ENCODE measurements at places on chromosomes 3 and 15. TPM values are rescaled to one million over a fixed set of nuclear protein-coding genes. Genes with fewer than 3 reads are reported as not detected.

GRCh38 chr15:35150361-35150760, 65.3 kb upstream of the NANOGP8 start:
- no peak for DNase-seq

GRCh38 chr3:18917923-18918322, 230.4 kb upstream of the KCNH8 start:
- DNase-seq, result no peak

- DNase-seq, result no peak
Measured at GRCh38 chr3:155886915-155887314, 16.5 kb downstream of the GMPS start.

DNA sequence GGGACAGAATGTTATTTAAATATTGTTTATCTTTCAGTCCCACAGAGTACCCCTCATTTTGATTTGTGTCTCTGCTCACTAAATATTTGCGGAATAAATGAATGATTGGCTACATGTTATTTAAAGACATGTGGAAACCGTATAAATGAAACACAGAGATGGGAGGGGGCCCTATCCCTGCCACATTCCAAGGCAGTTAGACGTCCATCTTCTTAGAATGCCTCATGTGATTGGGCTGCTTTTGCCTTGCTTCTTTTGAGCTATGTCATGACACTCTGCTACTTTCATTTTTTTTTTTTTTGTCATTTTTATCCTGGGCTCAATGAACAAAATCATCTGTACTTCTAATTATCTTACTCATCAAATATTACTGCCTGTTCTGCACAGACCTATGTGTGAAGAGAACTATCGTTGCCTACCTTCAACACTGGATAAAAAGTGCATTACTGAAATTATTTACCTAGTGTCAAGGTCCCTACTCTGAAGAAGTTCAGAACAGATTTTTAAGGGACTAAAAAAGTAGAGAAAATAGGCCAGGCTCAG, 83.9 kb upstream of the FAM98B start:
- DNase-seq, result no peak

DNA sequence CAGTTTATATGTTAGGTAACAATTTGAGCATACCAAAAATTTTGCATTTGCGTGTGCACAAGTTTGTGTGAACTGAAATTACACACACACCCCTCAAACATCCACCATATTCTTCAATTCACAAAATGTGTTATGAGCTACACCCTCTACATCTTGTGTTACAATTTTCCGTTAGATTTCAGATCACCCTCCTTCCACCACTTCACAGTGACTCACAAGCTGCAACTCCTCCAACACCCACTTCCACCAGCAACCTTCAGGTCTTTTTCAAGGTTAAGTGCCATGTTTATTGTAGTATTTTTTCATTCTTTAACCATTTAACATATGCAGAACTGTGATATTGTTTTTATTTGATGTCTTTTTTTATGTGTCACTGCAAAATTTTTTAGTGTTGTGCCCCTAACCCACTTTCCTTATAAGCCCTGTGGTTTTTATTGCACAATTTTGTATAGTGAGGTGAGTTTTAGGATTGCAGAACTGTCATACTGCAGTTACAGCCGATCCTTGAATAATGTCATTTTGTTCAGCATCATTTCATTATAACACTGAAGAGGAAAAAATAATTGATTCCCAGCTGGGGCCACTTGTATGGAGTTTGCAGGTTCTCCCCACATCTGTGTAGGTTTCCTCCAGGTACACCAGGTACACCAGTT, 148.9 kb downstream of the PLCL2 start:
- DNase-seq, result no peak

DNA sequence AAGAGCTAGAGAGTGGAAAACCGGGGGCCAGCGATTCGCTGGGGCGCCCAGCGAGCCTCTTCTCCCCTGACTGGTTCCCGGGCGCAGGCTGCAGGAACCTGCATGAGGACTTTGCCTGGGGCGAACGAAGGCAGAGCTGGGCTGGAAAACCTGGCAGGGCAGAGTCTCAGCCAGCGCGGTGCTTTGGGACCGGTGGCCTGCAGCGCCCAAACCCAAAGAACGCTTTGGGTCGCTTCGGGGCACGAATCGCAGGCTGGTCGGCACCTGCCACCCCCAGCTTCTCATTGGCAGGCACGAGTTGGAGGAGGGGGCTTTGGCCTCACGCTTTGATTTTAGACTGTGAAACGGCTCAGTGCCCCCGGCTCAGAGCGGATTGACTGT, 3.0 kb downstream of the ONECUT1 start:
- DNase-seq, result no peak

GRCh38 chr3:69354948-69355347, 30.9 kb downstream of the FRMD4B start:
- no peak for DNase-seq

GRCh38 chr3:138653567-138653966, 45.0 kb downstream of the FAIM start:
- no peak for DNase-seq

DNA sequence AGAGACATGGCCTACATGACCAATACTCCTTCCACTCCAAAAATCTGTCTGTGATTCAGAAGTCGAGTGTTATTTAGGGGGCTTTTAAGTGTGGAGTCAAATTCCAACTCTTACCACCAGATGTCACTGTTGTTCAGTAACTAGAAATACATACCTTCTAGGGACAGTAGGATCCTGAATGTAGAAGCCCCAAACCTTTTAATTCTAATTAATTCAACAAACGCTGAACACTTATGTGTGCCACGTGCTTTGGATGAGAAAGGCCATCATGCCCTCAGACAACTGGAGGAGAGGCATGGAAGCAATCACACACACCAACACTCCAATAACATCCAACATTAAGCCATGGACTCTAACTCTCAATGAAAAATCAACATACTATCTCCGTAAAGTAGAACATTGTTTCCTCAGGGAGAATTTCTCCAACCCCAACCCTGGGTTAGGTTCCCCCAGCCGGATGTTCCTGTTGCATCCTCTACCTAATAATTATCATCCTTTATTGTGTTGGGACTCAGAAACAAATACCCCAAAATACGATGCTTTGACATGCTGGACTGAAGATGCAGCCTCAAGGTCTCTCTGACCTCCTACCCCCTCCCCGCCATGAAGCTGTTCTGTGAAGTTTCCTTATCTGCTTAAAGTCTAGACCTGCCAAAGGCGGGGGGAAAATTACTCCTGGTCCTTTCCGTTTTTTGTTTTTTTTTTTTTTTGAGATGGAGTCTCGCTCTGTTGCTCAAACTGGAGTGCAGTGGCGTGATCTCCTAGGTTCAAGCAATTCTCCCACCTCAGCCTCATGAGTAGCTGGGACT, 8.0 kb upstream of the CCDC13 start:
- DNase-seq, result peak; percentile 63

- DNase-seq, result no peak
Measured at GRCh38 chr3:18618723-18619122, 193.6 kb upstream of the SATB1 start.

GRCh38 chr15:38367476-38367875, 86.5 kb upstream of the FAM98B start:
- DNase-seq, result no peak

DNA sequence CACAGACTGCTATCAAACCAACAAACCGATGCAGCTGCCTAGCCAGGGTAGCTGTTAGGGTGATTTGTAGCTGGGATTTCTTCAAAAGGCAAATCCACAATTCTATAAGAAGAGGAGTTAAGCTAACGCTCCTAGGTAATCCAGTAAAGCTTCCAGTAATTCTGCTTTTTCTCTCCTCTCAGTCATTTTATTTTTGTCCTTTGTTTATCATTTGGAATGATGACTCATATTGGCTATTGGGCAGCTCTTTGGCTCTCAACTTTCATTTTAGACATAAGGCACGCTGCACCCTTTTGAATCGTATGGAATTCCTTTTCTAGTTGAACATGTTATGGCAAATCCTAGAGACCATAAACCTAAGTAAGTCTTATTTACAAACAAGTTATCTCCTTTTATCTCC, 53.2 kb upstream of the PPARG start:
- DNase-seq, result no peak

- peak; percentile 69 for DNase-seq
Measured at GRCh38 chr15:83380682-83381081, 66.5 kb upstream of the SH3GL3 start.

GRCh38 chr3:102512734-102513504, 78.1 kb downstream of the ZPLD1 start:
- DNase-seq, result no peak

DNA sequence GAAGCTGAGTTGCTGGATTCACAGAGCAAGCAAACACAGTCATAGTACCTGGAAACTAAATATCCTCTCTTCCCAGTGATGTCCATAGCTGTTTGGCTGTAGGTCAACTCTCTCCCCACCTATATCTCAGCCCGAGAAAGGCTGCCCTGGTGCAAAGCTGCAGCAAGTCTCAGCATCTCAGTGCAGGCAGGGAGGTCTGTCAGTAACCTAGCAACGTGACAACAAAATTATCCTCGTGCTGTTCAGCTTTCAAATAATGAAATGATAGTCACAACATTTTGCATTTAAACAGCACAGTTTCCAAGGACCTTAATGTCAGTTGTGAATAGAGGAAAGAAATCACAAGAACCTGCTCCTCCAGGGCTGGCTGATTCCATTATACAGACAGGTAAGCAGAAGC, 83.6 kb downstream of the CHST2 start:
- DNase-seq, result no peak

DNA sequence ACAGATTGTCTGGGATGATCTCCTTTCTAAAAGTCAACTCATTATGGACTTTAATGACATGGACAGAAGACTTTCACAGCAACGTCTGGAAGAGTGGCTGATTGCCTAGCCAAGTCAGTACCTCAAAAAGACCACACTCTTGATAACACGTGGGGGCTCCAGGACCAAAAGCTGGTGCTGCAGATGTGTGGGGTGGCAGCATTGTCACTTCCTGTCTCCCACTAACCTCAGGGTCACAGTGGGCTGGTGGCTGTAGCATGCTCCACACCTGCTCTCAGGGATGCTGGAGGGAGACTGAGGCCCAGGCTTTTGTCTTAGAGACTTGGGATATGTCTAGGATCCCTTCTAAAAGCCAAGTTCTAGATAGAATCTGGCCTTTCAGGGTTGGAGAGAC, 118.1 kb downstream of the APBA2 start:
- peak; percentile 42 for DNase-seq

- no peak for DNase-seq
Measured at GRCh38 chr3:192935441-192935840, 17.8 kb upstream of the MB21D2 start.

GRCh38 chr15:58331913-58332675, 99.7 kb upstream of the LIPC start:
- DNase-seq, result peak; percentile 85

DNA sequence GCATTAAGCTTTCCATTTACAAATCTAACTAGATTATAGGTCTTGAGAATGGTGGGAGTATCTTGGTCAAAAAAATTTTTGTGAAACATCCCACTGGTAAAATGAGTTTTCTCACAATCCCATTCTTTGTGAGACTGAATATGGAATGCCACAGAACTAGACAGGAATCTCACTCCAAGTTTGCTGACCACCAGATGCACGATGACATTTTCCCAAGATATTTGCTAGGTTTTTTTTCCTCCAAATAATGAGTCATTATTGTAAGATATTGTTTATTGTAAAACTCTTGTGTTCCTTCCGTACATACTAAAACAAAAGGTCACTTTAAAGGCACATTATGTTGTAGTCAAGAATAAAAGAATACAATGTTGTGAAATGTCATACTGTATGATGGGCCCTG, 53.9 kb downstream of the COPS2 start:
- DNase-seq, result no peak

- DNase-seq, result no peak
Measured at GRCh38 chr3:50599115-50599715, 12.4 kb downstream of the CISH start.

DNA sequence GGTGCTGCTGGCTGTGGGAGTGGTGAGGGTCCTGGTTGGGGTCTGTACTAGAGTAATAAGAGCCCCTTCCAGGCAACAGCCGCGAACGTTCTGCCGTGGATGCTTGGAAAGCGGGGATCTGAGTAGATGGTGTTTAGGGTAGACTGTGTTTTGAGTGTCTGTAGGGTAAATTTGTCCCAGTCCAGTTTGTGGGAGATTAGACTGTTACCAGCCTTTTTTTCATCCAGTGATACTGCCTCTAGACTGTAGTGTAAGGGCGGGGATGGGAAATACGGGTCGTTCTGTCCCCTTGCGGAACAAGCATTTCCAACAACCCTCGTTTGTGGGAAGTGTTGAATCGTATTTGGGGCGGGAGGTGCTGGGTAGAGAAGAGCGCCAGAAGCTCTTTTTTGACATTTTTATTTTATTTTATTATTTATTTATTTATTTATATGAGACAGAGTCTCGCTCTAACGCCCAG, 424 bp downstream of the HAUS2 start:
- DNase-seq, result no peak

DNA sequence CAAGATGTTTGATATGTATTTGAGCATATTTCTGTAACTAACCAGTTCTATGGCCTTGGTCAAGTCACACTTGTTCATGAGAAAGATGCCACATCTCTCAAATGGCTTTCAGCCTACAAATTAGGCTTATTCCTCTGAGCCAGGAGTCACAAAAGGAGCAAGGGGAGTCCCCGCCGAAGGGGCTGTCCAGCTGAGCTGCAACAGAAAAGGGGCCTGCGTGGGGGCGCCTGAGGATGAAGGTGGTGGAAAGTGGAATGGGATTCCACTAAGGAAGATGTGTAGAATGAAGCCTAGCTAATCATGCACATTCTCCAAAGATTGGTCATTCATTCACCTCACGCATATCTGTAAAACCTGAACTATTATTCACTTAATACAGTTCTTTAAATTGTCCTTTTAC, 19.1 kb downstream of the ALDH1L1 start:
- DNase-seq, result no peak

DNA sequence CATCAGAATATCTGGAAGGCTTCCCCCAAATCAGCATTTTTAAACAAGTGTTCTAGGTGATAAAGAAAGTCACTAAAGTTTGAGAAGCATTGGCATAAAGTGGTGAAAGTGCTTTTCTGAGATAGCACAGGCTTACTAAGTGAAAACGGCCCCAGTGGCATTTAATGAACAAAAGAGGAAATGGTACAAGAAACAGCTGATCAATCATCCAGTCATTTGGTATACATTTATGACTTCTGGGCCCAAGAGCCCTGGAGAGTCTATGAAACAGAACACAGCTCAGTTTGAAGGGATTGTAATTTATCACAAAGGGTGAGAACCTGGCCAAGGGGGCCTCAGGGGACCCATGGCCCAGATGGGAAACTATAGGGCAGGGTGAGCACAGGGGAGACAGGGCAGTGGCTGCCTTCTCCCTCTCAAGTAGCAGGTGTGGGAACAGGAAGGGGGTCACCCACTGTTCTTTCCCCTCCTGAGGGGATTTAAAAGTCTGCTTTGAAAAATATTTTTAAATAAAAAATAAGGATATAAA, 265.5 kb upstream of the ROPN1 start:
- no peak for DNase-seq

GRCh38 chr3:105860641-105861040, 8.2 kb downstream of the CBLB start:
- DNase-seq, result no peak

Gene GOLGA6L4
- total RNA-seq, result 0.99 TPM

Gene IREB2
- total RNA-seq, result 62.4 TPM

Gene TP63
- total RNA-seq, result not detected

Gene PTPRG
- not detected for total RNA-seq

Gene IL17RC
- total RNA-seq, result 0.42 TPM

Gene CHRNA7
- total RNA-seq, result 0.24 TPM

Gene CRTC3
- 66.6 TPM for total RNA-seq

Data from activated CD8-positive, alpha-beta T cell treated with anti-CD3 and anti-CD28 coated beads, Interleukin-2, amount 10 ng/mL, durations not matched to agents 7 days and 5 days (primary cell).